ENCODE measurements at places on chromosomes 4 and X. TPM values are rescaled to one million over a fixed set of nuclear protein-coding genes. Genes with fewer than 3 reads are reported as not detected.

GRCh38 chr4:2700031-2700430 is 56.1 kb downstream of the TNIP2 start:
- no peak for DNase-seq

- no peak for DNase-seq
These were observed 73.9 kb upstream of the GPM6B start for GRCh38 chrX:13890806-13891205.

GRCh38 chr4:60313611-60314178 is 886.4 kb upstream of the ADGRL3 start:
- peak; percentile 21 for DNase-seq

GRCh38 chr4:154807042-154807630 is 26.1 kb downstream of the RBM46 start:
- DNase-seq: peak; percentile 44

DNA sequence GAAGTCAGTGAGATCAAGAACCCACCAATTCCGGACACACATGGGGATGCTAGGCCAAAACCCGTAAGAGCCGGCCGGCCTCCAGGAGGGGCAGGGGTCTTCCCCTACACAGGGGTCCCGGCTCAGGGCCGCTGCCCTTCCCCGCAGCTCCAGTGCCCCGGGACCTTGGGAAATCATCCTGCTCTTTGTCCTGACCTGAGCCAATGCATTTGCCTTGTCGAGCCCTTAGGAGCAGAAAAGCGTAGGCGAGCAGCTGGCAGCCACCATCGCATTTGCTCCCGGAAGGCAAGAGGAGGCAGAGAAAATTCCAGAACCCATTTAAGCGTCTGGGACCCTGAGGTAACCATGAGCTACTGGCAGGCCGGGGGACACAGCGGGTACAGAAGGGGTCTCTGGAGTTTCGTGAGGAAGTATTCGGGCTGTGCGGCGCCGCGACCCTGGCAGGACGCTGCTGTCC is 7.4 kb upstream of the TNIP2 start:
- DNase-seq: no peak

DNA sequence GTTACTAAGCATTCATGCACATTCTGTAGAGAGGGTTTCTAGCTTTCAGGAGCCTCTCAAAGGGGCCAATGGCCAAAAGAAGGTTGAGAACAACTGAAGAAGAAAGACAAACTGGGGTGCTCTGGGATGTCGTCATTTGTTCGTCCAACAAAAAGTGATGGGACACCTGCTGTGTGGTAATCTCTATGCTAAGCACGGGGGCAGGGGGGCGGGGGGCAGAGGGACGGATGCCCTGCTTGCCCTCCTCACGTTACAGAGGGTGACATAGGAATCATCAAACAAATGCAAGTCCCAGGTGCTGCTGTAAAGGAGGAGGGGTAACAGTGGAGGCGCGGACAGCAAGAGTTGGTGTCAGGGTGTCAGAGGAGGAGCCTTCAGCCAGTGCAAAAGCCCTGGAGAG is 12.8 kb upstream of the CRMP1 start:
- DNase-seq: no peak

PDGFRA gene
- total RNA-seq: 465 TPM

MAGEH1 gene
- total RNA-seq: 65.2 TPM

PRSS12 gene
- 203 TPM for total RNA-seq

HS3ST1 gene
- 2.4 TPM for total RNA-seq

TEX11 gene
- not detected for total RNA-seq

All from umbilical cord (tissue), 2 donors.